CD14-positive monocyte (primary cell): ENCODE measurements at places on chromosomes 6 and 20.

GRCh38 chr6:5174244-5174643, 86.5 kb downstream of the LYRM4 start:
- no peak for DNase-seq

- no peak for DNase-seq
These were observed 96.0 kb downstream of the PLEKHG1 start for GRCh38 chr6:150695652-150696051.

DNA sequence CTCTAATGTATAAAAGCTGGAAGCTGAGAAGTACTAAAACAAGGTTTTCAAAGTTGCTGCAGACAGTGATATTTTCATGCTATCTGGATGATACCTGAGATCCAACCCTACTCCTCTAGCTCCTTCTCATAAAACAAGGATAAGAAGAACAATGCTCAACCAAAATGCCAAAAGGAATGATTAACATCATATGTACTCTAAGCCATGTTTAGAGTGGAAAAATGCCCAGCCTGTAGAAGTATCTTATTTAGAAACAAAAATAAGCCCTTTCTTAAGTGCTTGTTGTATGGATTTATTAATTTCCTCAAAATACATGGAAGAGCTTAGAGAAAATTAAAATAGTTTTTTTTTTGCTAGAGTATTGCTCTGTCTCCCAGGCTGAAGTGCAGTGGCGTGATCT, 23.7 kb downstream of the ECHDC1 start:
- DNase-seq = no peak

- DNase-seq = no peak
These were observed 46.9 kb upstream of the DDR1 start for GRCh38 chr6:30837432-30837831.

DNA sequence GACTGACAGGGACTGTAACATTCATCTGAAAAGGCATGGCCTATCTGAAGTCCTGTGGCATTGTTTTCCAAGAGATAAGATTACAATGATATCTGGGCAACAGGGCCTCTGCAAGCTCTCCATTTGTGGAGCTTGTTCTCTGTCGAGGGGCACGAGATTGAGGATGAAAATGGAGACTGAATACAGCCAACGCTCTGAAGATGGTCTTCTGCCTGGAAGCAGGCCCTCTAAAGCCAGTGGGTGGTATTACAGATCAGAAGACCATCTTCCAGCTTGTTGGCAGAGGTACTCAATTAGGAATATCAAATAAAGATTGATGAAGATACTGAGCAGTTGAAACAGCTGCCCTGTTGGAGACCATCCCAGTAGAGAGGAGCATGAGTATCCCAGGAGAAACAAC, 288.2 kb downstream of the CENPW start:
- no peak for DNase-seq

GRCh38 chr6:139473731-139474130, 99.3 kb upstream of the CITED2 start:
- DNase-seq = no peak

- DNase-seq = no peak
These were observed 150.5 kb downstream of the TFAP2C start for GRCh38 chr20:56779452-56780143.

GRCh38 chr6:17928514-17929430, 58.7 kb downstream of the KIF13A start:
- DNase-seq = no peak

GRCh38 chr6:91697010-91697695, 1110.3 kb upstream of the MAP3K7 start:
- no peak for DNase-seq

GRCh38 chr6:128498234-128498633, 22.2 kb downstream of the PTPRK start:
- no peak for DNase-seq

GRCh38 chr6:44800171-44800783, 412.8 kb downstream of the CDC5L start:
- no peak for DNase-seq

DNA sequence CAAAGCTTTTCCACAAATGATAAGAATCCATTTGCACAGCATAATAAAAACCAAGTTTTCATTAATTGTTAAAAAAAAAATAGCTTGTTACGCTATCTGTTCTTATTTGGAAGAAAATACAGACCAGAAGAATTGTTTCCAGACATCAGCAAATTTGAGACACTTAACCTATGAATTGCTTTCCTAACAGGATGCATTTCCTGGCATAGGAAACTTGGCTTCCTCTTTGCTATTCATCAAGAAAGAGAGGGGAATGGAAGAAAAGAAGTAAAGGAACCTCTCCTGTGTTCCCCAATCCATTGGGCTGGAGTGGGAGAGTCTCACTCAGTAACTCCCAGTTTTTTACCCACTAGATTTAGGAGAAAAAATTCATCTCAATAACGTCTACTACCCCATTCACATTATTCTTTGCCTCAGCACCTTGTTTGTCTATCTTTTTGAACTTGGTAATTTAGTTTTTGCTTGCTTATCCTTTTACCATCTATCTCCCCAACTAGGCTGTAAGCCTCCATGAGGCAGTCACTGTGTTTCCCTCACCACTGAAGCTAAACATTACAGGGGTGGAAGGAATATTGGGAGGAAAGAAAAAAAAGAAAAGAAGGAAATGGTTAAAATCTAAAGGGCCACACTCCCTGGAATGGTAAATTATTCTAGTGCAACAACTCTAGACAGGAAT, 150.3 kb downstream of the COL21A1 start:
- DNase-seq = no peak

DNA sequence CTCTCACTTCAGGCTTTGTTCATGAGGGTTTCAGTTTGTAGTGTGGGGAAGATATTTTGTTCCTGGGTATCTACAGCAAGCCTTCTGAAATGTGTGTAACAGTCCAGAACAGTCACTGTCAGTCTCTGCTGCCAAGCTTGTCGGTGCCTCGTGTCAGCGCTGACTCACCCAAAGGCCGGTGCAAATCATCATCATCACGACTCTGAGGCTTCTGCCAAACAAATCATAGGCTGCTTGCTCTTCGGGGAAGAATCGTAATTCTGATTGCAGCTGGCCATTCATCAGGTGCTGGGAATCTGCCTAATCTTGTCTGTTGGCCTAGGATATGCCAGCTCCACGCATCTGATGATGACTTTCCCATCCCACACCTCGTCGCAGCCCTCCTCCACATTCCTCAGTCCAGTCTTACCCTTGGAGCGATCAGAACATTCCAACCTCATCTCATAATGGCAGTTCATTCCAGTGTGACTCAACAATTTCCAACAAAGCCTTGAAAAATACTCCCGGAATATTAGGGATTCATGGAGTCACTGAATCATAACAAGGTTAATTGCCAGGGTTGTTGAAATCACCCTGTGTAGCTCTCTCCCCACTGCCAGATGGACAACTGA, 40.9 kb downstream of the ALDH8A1 start:
- no peak for DNase-seq

DNA sequence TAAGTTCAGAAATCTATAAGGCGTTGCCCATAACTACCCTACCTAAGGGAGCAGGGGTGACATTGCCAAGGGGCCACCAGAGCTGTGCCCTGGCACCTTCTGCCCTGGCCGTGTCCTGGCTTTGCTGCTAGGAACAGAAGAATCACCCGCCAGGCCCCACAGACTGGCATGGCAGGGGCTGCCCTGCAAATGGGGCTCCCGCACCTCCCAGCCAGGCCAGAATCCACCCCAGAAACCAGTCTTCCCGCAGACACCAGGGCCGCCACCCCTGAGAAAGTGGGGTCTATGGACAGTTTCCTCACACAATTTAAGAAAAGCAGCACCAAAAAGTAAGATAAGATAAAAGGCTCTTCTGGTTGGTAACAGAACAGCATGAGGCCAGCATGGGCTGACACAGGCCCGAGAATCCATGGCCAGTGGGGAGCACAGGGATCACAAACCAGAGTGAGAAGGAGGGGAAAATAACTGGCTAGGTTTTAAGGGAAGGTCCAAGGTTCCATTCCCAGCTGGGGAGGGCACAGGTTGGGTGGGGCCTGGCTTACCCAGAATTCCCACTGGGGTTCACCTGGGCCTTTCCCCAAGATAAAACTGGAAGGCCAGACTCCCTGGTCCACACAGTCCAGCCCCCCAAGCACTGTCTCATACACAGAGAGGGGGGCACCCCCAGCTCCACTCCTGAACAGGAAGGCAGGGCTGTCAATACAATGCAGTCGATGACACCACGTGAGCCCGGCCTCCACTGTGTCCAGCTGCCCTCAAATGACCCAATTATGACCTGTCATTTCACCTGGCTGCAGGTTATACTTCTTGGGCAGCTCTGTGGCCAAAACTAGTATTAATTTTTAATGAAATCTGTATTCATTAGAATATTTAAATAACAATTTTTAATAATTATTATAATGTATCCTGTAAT, 59.4 kb downstream of the PYGB start:
- DNase-seq = no peak

DNA sequence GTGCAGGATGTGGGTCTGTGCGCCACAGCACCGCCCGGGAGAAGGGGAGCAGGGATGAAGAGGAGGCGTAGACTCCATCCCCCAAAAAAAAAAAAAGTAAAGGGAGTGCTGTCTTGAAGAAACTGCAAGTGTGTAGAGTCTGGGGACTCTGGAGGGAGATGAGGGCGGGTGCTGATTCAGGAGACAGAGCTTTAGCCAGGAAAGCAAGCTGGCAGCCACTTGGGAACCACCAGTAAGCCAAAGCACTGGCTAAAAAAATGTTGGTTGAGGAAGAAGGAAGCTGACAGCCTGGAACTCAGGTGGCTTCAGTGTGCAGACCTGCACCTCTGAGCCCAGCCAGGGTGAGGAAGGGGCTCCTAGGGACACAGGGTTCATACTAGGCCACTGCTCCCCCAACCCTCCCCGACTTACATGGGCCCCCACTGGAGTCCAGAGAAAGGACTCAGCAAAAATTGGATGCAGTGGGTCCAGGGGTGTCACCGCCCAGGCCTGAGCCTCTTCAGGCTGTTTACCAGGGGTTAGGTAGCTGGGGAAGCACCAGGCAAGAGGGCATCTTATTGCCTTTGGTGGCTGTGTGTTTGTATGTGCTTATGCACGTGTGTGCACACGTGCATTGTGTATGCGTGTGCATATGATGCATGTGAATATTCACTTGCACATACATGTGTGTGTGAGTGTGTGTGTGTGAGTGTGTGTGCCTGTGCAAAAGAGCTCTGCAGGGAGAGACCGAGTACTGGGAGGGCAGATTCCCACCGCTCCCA, 153.5 kb upstream of the MLN start:
- DNase-seq = no peak

- DNase-seq = no peak
These were observed 29.0 kb upstream of the DSN1 start for GRCh38 chr20:36802326-36803222.

GRCh38 chr20:59676851-59677182, 72.5 kb downstream of the PHACTR3 start:
- no peak for DNase-seq

DNA sequence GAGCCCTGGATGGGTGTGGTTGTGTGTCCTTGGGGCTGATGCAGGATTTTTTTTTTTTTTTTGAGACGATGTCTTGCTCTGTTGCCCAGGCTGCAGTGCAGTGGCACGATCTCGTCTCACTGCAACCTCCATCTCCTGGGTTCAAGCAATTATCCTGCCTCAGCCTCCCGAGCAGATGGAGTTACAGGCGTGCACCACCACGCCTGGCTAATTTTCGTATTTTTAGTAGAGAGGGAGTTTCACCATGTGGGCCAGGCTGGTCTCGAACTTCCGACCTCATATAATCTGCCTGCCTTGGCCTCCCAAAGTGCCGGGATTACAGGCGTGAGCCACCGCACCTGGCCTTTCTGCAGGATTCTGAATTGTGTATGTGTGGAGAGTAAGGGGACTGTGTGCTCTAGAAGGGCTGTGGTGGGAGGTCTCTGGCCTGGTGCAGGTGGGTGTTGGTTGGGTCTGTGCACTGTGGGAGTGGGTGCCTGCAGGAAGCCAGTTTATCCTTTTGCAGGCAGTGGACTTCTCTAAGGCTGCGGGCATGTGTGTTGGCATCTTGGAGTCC, 11.0 kb upstream of the ID1 start:
- DNase-seq = no peak

GRCh38 chr6:45486736-45487135, 109.0 kb upstream of the SUPT3H start:
- peak; percentile 20 for DNase-seq

DNA sequence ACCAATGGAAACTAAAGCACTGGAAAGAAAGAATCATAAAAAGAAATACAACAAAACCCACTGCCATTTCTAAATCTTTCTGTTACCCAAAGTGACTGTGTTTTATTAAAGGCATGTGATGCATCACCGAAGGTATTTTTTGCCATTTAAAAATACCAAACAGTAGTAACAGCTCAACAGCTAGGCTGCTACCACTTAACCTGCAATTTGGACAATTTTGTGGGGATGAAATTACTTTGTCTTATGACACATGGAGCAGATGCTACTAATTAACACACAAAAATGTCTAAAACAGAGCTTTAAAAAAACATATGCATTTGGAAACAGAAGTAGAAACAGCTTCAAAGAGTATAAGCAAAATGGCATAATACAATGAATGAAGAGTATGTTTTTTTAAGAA, 97.4 kb downstream of the ATXN1 start:
- DNase-seq = no peak

DNA sequence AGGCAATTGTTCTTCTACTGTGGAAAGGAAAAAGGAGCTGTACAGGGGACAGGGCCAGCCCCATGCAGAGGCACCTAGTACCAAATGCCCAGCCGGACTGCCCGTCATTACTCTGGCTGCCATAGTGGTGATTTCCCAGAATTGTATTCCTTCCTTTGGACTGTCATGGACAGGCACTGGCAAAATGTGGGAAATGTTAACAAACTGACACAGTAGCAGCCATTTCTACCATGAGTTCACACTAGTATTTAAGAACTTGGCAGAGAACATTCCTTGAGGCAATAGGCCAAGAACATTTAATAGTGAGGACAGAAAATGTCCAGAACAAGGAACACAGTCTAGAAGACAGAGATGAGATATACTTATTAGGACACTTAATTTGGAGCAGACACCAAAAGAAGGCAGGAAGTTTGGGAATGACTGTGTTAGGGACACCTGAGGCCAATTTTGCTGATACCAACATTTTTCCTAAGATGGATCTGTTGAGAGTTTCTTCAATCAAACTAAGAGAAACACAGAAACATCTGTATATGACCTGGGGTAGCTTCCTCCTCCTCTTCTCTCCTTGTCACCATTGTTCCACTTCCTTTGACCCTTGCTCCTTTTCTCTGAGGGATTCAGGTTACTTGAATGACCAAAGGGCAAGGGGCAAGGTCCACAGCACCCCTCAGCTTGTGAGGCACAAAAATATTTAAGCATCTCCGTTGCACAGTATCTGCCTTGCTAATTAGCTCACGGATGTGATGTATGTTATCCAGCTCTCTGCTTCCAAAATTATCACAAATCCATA, 14.9 kb downstream of the ADTRP start:
- DNase-seq = no peak

GRCh38 chr6:111806165-111806547, 67.1 kb downstream of the FYN start:
- no peak for DNase-seq
